LNCaP clone FGC (cell line): ENCODE measurements at places on chromosomes 7 and 10.

GRCh38 chr10:72087392-72087968 is 871 bp downstream of the SPOCK2 start:
- DNase-seq = no peak

GRCh38 chr7:121305109-121305508 is 23.7 kb upstream of the WNT16 start:
- no peak for DNase-seq

- no peak for DNase-seq
Observed at GRCh38 chr7:130971297-130971696, 237.3 kb upstream of the KLF14 start.

- no peak for DNase-seq
Observed at GRCh38 chr7:25132430-25132829, 7.4 kb upstream of the CYCS start.

DNA sequence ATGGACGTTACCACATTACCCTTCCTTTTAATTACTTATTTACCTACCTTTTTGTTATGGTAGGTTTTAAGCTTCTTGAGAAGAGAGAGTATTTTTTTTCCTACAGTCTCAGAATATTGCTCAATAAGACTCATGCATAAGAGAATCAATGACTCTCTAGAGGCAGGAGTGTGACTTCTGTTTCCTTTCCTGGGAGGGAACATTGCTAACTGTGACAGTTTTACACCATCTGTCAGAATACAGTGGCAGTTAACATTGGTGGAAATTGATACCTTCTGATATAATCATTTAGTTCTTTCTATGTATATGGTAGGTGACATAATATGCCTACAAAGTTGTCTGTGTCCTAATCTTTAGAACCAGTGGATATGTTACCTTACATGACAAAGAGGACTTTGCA is 348.7 kb upstream of the POT1 start:
- no peak for DNase-seq

DNA sequence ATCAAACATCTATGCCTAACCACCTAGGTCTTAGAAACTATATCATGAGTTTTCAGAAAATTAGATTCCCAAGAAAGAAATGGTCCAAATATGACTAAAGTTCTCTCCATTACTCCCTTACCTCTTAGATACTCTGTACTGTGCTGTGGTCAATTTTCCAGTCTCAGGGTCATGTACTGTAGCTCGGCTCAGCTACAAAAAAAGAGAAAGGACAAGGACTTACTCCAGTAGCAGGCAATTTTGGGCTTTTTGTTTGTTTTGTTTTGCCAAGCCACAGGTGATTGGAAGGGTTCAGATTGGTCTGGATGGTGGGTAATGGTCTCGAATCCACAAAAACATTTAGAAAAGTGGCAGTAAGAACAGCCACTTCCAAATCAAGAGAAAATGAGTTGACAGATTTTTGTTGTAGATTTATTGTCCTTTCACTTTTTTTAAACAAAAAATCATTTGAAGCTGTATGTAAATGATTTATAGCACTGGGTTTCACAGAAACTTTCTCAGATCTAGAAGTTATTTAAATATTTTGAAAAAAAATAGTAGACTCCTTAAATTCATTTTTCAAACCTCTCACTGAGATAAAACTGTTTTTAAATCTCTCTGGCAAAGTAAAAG is 52.8 kb downstream of the P4HA1 start:
- no peak for DNase-seq

DNA sequence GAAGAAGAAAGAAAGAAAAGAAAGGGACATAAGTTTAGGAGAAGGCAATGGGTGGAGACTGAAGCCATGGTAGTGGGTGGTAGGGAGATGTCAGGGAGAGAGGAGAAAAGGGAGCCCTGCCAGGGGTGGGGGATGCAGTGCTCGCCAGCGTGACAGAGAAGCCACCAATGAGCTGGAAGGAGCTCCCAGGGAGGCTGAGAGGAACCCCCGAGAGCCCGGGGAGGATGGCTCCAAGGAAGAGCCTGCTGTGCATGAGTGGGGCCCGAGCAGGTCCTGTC is 141.2 kb upstream of the SHH start:
- DNase-seq = no peak

GRCh38 chr7:50214126-50214670 is 90.3 kb upstream of the IKZF1 start:
- no peak for DNase-seq

DNA sequence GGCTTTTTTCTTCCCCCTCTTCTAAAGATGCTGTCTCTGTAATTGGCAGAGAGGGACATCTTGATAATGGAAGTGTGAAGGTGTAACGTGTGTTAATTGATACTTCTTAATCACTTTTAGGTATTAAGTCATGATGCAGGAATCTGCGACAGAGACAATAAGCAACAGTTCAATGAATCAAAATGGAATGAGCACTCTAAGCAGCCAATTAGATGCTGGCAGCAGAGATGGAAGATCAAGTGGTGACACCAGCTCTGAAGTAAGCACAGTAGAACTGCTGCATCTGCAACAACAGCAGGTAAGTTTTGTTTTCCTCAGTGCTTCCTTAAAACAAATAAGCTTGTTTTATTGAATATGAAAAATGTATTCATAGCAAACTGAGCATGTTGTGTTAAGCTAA is 11.8 kb downstream of the FOXP2 start:
- no peak for DNase-seq

DNA sequence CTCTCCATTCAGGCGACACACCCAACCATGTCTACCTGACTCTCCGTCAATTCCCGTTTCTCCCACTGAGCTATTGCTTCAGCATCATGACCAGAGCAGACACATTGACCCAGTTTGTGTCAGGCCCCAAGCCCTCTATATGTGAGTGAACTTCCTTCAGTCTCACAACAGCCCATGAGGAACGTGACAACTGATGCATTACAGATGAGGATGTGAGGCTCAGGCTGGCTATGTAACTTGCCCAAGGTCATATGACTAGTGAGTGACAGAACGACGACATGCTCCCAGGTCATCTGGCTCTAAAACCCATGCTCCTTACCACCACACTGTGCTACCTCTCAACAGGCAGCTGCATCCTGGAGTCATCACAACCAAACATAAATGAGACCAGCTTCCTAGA is 3.7 kb downstream of the TMEM140 start:
- no peak for DNase-seq

DNA sequence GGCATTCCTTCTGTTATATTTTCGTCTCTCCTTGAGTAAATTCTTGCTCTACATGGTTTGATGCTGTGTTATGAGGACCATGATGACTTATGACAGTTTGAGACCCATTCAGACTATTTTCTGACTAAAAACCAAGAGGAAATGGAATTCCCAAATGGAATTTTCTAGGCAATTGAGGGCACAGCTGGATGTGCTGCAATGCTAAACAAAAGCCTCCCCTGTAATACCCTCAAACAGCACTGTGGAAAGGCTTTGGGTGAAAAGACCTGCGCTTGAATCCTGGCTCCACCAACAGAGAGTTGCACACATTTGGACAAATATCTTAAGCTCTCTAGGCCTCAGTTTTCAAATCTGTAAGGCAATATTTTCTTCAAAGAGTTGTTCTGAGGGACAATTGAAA is 129.1 kb downstream of the PRKG1 start:
- no peak for DNase-seq

DNA sequence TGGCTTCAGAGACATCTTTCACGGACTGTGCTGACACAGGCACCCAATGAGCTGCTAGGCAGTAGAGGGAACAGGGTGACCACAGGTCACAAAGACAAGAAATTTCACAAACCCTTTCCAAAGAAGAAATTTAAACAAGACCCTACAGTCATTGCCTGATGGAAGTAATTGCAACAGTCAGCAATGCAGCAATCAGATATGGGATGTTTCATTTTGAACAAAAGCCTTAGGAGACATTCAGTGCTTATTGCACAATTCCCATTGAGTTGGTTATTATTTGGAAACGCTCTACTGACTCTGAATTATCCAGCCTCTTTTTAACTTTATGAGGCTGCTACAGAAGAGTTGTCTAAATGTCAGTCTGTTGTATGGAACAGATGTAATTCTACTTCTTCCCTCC is 85.5 kb downstream of the ETV1 start:
- no peak for DNase-seq

- DNase-seq = no peak
Observed at GRCh38 chr10:1660386-1660785, 76.9 kb downstream of the ADARB2 start.

GRCh38 chr7:155266440-155266839 is 31.2 kb upstream of the INSIG1 start:
- DNase-seq = no peak
